ENCODE measurements at places on chromosomes 4 and X. TPM values are rescaled to one million over a fixed set of nuclear protein-coding genes. Genes with fewer than 3 reads are reported as not detected.

GRCh38 chr4:84952776-84953175 is 13.7 kb downstream of the WDFY3 start:
- H3K4me3 ChIP-seq, result no peak overlapping the region
- H3K4me1 ChIP-seq, result no peaks in the 10 kb centered on the region
- H3K27me3 ChIP-seq, result no peaks in the 10 kb centered on the region
- no peak overlapping the region for H3K27ac ChIP-seq

DNA sequence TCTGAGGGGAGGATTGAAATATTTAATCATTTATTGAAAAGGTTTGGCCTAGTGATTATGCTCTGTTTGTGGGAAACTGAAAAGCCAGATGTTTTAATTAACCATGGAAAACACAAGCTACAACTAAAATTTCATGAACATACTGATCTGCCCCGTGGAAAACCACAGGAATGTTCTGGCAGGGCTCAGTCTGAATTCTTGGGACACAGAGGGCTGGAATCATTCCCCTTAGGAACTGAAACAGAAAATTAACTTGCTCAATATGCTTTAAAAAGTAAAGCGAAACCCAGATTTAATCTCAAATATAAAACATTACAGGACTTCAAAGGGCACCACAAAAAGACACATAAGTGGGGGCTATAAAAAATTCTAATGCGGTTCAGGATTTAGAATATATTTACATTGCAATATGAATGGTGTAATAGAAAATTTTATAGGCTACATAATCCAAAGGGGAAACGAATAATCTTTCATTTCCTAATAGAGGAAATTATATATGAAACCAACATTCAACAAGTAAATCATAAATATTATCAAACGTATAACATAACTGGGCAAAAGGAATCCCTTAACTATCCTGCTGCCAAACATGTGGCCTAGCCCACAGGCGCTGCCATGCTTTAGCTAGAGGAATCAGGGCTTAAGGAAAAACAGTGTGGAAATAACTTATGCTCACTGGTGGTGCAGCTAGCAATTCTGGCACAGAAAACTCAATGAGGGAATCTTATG is 70.9 kb downstream of the APBB2 start:
- peak overlapping the region; percentile 86 for H3K27ac ChIP-seq
- H3K4me1 ChIP-seq, result peaks cover 73% of the 10 kb centered on the region
- no peak overlapping the region for H3K4me3 ChIP-seq
- no peaks in the 10 kb centered on the region for H3K36me3 ChIP-seq
- peak; percentile 88 for DNase-seq

DNA sequence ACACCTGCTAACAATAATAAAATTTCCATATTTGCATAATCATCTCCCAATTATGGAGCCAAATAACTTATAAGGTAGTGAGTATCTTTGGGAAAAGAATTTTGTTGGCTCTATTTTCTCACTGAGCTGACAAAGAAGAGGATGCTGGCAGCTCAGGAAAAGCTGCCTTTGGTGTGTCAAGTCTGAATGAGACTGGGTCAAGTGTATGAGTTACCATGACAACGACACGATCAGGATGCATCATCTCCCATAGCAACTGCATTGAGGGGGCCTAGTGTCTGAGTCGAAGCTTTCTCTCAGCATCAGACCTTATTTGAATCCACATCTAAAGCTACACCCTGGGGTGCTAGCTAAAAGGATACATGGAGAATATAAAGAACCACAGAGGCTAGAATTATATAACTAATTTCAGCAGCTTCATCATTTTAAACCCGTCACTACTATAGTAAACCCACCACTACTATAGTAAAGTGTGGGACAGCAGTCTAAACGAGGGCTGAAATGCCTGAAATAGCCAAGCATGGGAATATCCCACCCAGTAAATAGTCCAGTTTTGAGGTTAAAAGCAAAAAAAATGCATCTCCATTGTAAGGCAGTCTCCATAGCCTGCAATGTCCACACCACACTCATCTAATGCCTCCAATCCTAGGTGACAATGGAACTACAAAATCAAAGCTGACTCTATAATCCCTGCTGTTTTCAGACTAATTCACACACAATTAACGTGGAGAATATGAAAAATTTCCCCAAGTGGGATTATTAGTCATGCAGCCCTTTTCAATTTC is 16.0 kb downstream of the GSPT2 start:
- no peak for DNase-seq
- no peak overlapping the region for H3K4me3 ChIP-seq
- no peaks in the 10 kb centered on the region for H3K36me3 ChIP-seq

DNA sequence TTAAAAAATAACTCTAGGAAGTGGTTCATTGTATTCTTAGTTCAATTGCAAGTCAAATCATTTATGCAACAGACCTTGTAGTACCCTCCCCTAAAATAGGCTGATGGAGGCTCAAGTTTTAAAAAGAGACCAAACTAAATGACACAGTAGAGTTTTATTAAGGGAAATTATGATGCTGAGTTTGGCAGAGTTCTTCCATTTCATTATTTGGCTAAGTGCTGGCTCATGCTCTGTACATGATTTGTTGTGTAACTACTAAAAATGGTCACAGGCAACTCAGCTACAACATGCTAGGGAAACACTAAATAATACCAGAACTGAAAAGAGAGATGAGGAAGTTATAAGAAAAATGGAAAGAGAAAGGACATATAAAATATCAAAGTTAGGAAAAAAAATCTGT is 96.1 kb upstream of the TFDP3 start:
- no peaks in the 10 kb centered on the region for H3K27me3 ChIP-seq
- H3K4me1 ChIP-seq, result peaks cover 15% of the 10 kb centered on the region
- no peak for DNase-seq
- no peak overlapping the region for H3K4me3 ChIP-seq

GRCh38 chr4:114187592-114187991 is 208.1 kb upstream of the ARSJ start:
- H3K27ac ChIP-seq, result no peak overlapping the region
- H3K4me3 ChIP-seq, result no peak overlapping the region
- DNase-seq, result no peak
- no peaks in the 10 kb centered on the region for H3K36me3 ChIP-seq
- H3K4me1 ChIP-seq, result no peaks in the 10 kb centered on the region

DNA sequence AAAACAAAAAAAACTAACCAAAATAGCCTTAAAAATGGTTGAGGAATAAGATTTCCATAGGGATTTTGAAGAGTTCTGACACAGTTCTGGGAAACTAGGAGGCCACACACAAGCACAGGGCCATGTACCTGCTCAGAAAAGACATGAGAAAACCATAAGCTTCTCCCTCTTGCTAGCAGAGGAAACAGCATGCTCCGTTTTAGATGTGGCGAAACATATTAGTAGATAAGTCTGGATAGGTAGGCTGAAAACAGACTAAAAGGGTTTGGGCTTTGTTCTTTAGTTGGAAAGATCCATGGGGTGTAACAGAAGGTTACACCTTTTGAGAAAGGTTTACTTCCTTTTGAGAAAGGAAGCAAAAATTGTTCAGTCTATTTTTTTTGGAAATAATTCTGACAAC is 10.9 kb downstream of the VSIG4 start:
- H3K36me3 ChIP-seq, result no peaks in the 10 kb centered on the region
- no peak for DNase-seq
- H3K27ac ChIP-seq, result no peak overlapping the region
- no peaks in the 10 kb centered on the region for H3K27me3 ChIP-seq
- no peaks in the 10 kb centered on the region for H3K4me1 ChIP-seq

- no peaks in the 10 kb centered on the region for H3K4me1 ChIP-seq
- no peaks in the 10 kb centered on the region for H3K27me3 ChIP-seq
- H3K36me3 ChIP-seq, result no peaks in the 10 kb centered on the region
- no peak for DNase-seq
- no peak overlapping the region for H3K4me3 ChIP-seq
Measured at GRCh38 chrX:106905064-106905708, 2.0 kb upstream of the RIPPLY1 start.

GRCh38 chr4:153113061-153113837 is 91.0 kb upstream of the TRIM2 start:
- H3K27ac ChIP-seq, result no peak overlapping the region
- H3K27me3 ChIP-seq, result no peaks in the 10 kb centered on the region

GRCh38 chrX:9341291-9342201 is 123.3 kb upstream of the TBL1X start:
- peak overlapping the region; percentile 80 for H3K27ac ChIP-seq
- H3K36me3 ChIP-seq, result no peaks in the 10 kb centered on the region
- peak; percentile 84 for DNase-seq
- no peaks in the 10 kb centered on the region for H3K27me3 ChIP-seq

DNA sequence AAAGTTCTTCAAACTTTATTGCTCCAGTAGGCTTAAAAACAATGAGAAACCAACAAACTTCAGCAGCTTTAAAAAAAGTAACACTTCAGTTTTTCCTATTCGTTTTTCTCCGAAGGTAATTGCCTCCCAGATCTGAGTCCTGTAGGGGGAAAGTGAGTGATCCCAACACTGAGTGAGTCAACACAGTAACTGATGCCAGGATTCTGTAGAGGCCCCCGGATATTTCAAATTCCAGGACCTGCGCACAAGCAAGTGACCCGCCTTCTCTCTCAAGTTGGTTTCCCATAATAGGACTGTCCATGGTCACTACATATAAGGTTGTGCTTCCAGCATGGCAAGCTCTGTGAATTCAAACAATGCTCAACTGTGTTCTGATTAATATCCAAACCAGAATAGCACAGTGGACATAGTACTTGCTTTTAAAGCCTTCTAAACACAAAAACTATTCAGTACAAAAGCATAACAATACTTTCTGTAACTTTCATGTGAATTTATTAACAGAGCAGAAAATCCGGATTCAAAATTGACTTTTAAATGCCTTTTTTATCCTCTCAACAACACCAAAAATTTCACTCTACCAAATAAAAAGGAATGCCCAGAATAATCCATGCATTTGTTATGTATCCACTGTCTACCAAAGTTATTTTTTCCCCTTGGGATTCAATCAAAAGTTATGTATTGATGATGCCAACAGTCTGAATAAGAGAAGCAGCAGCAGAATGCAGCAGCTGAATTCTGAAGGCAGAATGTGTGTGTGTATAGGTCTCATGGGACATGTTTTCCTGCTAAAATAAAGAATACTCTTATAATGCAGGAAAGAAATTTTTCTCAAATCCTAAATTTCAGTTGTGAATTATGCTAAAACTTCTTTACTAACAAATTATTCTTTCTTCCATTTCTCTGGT is at the start of gene DMD:
Gene DMD, minus strand, starts transcription at position 194 of the 905 bp plus-strand sequence. CDS start 237 bp downstream, outside the sequence.
- DNase-seq, result peak; percentile 87
- H3K4me3 ChIP-seq, result peak within 1 kb of the TSS; percentile 46
- no peaks in the 10 kb centered on the region for H3K4me1 ChIP-seq
- H3K27me3 ChIP-seq, result no peaks in the 10 kb centered on the region
- peak within 1 kb of the TSS; percentile 82 for H3K27ac ChIP-seq

GRCh38 chr4:26367811-26368210 is 47.0 kb downstream of the RBPJ start:
- H3K4me3 ChIP-seq, result no peak overlapping the region
- no peaks in the 10 kb centered on the region for H3K27me3 ChIP-seq
- DNase-seq, result no peak
- no peak overlapping the region for H3K27ac ChIP-seq

DNA sequence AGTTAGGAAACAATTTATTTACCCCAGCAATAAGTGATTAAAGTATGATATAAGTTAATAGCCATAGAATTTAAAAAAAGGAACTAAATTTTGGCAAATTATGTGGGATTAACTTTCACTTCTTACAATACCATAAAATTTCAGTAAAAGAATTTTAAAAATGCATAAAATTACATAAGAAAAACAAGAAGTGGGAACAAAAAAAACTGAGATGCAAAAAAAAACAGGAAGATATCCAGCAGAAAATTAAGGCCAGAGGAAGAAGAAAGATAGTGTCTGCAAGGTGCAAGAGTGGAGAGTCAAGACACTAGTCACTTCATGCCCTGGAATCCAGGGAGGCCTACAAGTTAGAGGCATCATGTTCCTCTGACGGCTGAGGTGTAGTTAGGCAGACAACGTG is 184.2 kb downstream of the GASK1B start:
- H3K27ac ChIP-seq, result no peak overlapping the region
- DNase-seq, result no peak
- H3K4me3 ChIP-seq, result no peak overlapping the region
- H3K4me1 ChIP-seq, result peaks cover 5% of the 10 kb centered on the region

GRCh38 chr4:128550060-128550459 is 259.4 kb upstream of the JADE1 start:
- H3K4me3 ChIP-seq, result no peak overlapping the region
- no peak overlapping the region for H3K27ac ChIP-seq
- H3K27me3 ChIP-seq, result no peaks in the 10 kb centered on the region
- no peaks in the 10 kb centered on the region for H3K4me1 ChIP-seq
- DNase-seq, result no peak

- H3K4me1 ChIP-seq, result no peaks in the 10 kb centered on the region
- DNase-seq, result no peak
- no peak overlapping the region for H3K27ac ChIP-seq
- H3K36me3 ChIP-seq, result no peaks in the 10 kb centered on the region
- no peaks in the 10 kb centered on the region for H3K27me3 ChIP-seq
- no peak overlapping the region for H3K4me3 ChIP-seq
Measured at GRCh38 chrX:19602866-19603622, 87.7 kb upstream of the MAP3K15 start.

DNA sequence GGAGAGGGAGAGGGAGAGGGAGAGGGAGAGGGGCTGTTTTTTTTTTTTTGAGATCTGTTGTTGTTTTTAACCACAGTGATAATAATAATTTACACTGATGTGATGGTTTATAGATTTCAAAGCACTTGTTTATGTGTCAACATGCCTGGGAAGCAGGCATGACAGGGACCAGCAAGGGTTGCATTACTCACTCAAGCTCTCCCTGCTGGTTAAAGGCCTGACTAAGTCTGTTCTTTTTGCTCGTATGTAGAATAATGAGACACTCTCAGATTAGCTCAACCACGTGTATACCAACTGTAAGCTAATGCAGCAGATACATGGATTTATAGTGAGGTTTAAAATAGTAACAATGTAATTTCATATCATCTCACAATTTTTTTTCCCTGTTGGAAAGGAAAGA is 134.6 kb upstream of the BOD1L1 start:
- no peaks in the 10 kb centered on the region for H3K36me3 ChIP-seq
- no peak for DNase-seq
- no peak overlapping the region for H3K27ac ChIP-seq
- no peaks in the 10 kb centered on the region for H3K4me1 ChIP-seq
- no peaks in the 10 kb centered on the region for H3K27me3 ChIP-seq
- H3K4me3 ChIP-seq, result no peak overlapping the region

- no peaks in the 10 kb centered on the region for H3K27me3 ChIP-seq
- no peaks in the 10 kb centered on the region for H3K36me3 ChIP-seq
- H3K4me3 ChIP-seq, result no peak overlapping the region
Measured at GRCh38 chrX:55546956-55547355, 57.3 kb upstream of the USP51 start.

DNA sequence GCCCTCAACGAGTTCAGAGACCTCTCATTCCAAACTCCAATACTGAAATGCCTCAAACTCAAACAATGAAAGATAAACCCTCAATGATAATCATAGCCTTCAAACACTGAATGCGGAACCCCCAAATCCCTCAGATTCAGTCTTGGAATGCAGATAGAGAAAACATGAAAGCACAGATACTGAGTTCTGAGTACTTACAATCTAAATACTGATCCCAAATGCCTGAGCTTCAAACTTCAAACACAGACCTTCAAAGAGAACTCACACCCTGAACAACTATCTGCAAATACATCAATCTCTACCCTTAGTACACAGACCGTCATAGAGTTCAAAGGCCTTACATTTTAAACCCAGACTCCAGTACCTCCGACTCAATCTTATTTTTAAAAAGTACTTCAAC is 16.9 kb upstream of the PAGE4 start:
- H3K27ac ChIP-seq, result no peak overlapping the region
- no peak overlapping the region for H3K4me3 ChIP-seq
- H3K36me3 ChIP-seq, result no peaks in the 10 kb centered on the region
- H3K4me1 ChIP-seq, result no peaks in the 10 kb centered on the region

CYLC1 gene
- total RNA-seq, result not detected

UGT2B11 gene
- total RNA-seq, result not detected

TBC1D19 gene
- total RNA-seq, result 31.6 TPM

MEPE gene
- not detected for total RNA-seq

WDR13 gene
- total RNA-seq, result 99.9 TPM

PPP4R3C gene
- not detected for total RNA-seq

SLC34A2 gene
- total RNA-seq, result not detected

KDR gene
- total RNA-seq, result 14.2 TPM

ZNF157 gene
- total RNA-seq, result 0.71 TPM

PARM1 gene
- total RNA-seq, result 21.9 TPM
